Activated CD4-positive, alpha-beta T cell treated with anti-CD3 and anti-CD28 coated beads, Interleukin-2, amount 50 U/mL, for 24 hours (primary cell): ENCODE measurements at places on chromosomes 7 and 10.

DNA sequence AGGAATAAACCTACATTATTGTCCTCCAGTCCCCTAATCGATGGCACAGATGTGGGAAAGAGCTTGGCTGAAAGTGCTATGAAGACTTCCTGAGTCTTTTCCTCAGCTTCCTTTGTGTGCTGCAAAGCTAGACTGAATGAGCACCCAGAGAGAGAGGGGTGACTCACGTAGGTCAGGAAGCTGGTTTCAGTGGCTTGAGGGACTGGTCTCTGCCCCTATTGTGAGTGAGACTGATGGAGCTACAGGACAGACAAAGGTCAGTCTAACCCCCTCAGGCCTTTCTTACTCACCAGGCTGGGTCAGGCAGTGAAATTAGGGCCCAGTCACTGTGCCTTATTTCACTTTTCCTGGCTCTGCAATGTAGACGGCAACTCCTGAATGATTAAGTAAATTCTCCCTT lies 171.1 kb upstream of the GRB10 start:
- DNase-seq = no peak

DNA sequence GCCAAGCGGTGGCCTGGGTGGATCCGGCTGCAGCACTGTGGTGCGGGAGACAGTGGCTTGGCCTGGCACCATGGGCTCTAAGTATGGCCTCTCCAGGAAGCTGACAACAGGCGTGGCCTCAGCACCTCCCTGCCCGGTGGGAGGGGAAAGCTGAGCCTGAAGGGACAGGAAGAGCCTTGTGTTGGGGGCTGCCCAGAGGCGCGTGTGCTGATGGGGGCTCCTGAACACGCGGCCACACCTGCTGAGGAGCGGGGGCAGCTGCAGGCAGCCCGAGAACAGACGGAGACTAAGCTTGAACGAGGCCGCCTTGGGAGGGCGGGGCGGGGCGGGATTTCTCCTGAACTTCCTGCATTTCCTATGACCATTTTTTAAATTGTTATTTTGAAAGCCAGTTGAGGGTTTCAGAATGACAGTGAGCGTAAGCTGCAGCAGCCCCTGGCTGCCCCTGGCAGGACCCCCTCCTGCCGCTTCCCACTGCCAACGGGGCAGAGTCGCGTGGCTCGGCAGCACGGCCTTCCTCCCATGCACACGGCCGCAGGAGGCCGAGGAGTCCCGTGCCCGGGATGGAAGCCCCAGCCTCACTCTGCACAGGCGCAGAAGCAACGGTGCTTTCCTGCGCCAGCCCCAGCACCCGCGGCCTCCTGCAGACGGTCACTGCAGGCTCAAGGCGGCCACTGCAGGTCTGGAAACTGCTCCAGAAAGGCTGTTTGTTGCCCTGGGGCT lies 43.2 kb downstream of the DPYSL4 start:
- DNase-seq = no peak

DNA sequence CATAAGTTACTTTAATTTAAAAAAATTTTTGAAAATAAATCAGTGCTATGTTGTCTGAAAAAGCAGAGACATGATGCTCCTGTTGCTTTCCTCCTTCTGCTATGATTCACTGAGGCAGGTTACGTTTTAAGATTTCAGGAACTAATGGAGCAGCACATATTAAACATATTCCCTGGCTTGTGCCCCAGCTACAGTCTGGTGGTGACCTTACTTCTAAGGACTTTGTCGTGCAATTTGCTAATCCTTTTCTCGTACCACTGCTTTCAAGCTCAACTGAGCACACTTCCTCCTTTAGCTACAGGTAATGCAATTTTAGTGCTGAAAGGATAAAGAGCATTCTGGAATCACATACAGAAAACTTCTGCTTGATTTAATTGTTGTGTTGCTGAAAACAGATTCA lies 16.2 kb upstream of the PRR15 start:
- DNase-seq = no peak

GRCh38 chr7:47594406-47594805 lies 12.5 kb upstream of the TNS3 start:
- DNase-seq = no peak

- no peak for DNase-seq
These were observed 76.6 kb downstream of the CYP26A1 start for GRCh38 chr10:93150289-93150688.

DNA sequence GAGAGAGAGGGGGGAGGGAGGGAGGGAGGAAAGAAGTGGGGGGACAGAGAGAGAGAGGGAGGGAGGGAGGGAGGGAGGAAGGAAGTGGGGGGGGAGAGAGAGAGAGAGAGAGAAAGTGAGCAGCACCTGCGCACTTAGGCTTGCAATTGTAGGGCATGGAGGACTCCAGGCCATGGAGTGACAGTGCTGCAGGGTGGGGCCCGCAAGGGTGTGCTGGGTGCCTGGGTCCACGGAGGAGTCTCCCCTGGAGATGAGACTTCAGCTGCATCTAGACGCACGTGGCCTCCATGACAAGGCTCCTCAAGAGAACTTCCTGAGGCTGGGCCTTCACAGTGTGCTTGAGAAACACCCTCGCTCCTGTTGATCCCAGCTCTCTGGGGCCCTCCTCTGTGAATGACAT lies 44.5 kb downstream of the CLRN3 start:
- no peak for DNase-seq

- no peak for DNase-seq
These were observed 139.6 kb downstream of the PTPN20 start for GRCh38 chr10:47050618-47051455.

DNA sequence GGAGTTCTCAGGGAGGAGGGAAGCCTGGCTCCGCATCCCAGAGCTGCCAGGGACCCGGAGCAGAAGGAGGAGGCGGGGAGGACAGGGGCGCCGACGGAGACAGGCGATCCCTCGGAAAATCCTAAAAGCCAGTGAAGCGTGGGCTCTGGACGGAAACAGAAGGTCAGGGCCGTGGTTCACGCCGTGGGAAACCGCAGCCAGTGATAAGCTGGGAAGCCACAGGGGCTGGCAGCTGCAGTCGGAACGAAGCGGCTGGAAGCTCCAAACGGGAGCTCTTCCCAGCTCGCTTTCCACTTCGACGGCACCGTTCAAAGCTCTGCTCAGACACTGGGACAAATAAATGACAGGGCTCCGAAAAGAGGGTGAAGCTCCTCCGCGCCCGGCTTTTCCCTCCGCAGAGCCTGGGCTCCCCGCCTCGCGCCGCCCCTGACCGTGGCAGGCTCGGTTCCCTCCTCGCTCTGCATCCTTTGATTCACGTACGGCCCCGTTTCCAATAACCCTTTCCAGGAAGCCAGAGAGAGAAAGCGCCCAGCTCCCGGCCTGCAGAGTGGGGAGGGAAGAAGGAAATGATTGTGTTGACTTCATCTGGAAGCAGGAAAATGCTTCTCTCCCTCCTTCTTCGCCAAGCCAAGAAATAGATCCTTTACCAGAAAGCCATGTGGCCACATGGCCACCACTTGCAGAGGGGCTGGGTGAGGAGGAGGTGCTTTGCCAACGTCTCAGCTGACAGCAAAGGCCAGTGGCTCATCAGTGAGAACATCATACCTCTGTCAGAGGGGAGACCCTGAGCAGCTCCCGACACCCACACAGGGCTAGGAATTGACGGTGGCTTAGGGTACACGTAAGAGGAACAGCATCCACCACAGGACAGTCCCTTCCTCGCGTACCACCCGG lies 57.4 kb downstream of the ADRB1 start:
- DNase-seq = no peak

- DNase-seq = no peak
These were observed 26.5 kb upstream of the CNTNAP2 start for GRCh38 chr7:146090023-146090645.

- no peak for DNase-seq
These were observed 12.4 kb downstream of the KLF6 start for GRCh38 chr10:3772361-3773171.

- DNase-seq = no peak
These were observed 37.2 kb upstream of the PLXDC2 start for GRCh38 chr10:19778996-19779395.
